Stimulated activated naive CD8-positive, alpha-beta T cell treated with anti-CD3 and anti-CD28 coated beads, Interleukin-15, amount 100 ng/mL, for 72 hours (primary cell): ENCODE measurements at places on chromosomes 13 and 19.
A peak's percentile ranks its signal among the peaks of the same experiment; 100 is the strongest.

- DNase-seq = no peak
Measured at GRCh38 chr19:41784312-41784711, 12.1 kb upstream of the CEACAM3 start.

- no peak for DNase-seq
Measured at GRCh38 chr19:31975461-31975860, 369.9 kb upstream of the ZNF507 start.

GRCh38 chr19:919199-920050 is 2.3 kb downstream of the KISS1R start:
- peak; percentile 54 for DNase-seq

- peak; percentile 50 for DNase-seq
Measured at GRCh38 chr13:27917121-27917947, 2.5 kb upstream of the PDX1 start.

- DNase-seq = no peak
Measured at GRCh38 chr13:77353995-77354394, 27.1 kb upstream of the MYCBP2 start.

GRCh38 chr19:18469069-18469846 is 31.3 kb upstream of the ISYNA1 start:
- DNase-seq = peak; percentile 57

DNA sequence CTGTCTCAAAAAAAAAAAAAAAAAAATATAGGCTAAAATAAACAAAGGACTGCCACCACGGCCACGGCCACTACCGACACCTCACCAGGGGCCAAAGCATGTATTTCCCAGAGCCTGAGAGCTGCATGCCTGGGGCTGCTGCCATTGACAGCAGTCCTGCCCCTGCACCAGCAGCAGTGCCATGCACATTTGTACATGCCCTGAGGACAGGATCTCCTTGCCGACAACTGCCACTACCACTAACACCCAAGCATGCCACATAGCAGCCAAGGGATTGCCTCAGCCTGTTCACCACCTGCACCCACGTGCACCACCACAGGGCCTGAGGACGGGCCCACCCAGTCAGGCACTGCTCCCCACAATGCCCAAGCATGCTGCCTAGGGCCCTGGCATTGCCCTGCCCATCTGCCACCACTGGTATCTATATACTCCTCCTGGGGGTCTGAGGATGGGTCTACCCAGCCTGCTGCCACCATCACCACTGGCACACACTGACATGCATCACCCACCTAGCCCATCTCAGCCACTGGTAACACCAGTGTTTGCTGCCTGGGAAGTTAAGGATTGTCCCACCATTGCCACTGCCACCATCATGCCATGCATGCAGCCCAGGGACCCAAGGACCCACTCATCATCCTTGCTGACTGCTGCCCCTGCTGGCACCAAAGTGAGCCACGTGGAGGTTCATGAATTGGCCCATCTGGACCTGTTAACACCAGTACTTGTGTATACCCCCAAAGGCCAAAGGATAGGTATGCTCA is 10.6 kb upstream of the NUP62 start:
- no peak for DNase-seq

- DNase-seq = no peak
Measured at GRCh38 chr19:13920524-13920923, 14.5 kb downstream of the CC2D1A start.

- DNase-seq = no peak
Measured at GRCh38 chr19:46925548-46925950, 64.8 kb downstream of the ARHGAP35 start.

DNA sequence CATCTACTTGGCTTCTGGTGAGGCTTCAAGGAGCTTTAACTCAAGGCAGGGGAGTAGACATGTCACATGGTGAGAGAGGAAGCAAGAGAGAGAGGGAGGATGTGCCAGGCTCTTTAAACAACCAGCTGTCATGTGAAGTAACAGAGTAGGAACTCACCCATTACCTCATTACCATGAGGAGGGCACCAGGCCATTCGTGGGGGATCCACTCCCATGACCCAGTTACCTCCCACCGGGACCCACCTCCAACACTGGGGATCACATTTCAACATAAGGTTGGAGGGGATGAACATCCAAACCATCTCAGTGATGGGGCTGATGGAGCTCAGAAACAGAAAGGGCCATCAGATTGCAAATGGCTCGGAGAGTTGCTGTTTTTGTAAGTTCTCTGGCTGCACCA is 12.9 kb downstream of the VSTM2B start:
- DNase-seq = no peak

DNA sequence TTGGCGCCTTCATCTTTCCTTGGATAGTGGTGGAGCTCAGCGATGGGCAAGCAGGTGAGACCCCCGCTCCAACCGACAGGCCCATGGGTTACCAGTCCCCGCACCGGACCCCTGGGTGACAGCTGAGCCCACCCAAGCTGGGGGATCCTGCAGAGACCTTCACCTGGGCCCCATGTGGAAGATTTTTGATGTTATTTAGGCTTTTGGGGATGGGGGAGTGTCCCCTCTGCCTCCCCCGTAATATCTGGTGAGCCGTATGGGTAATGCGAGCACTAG is 4.9 kb upstream of the LILRA5 start:
- DNase-seq = no peak

DNA sequence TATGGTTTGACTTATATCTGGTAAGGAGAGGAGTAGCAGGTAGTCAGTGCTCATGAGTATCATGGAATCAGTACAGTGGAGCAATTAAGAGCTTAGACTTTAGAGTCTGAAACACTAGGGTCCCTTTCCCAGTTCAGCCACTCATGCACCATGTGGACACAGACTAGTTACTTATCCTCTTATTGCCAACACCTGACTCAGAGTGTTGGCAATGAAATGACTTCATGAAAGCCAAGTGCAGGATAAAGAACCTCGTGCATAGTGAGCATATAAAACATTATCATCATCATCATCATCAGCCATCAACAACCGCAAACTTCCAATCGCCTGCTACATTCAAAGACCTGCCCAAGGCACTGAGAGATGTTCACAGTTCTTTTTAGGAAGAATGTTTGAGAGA is 164.2 kb downstream of the FOXO1 start:
- DNase-seq = no peak

- DNase-seq = no peak
Measured at GRCh38 chr13:40376296-40376849, 290.1 kb downstream of the FOXO1 start.

GRCh38 chr19:44626048-44626624 is 12.8 kb downstream of the IGSF23 start:
- no peak for DNase-seq

DNA sequence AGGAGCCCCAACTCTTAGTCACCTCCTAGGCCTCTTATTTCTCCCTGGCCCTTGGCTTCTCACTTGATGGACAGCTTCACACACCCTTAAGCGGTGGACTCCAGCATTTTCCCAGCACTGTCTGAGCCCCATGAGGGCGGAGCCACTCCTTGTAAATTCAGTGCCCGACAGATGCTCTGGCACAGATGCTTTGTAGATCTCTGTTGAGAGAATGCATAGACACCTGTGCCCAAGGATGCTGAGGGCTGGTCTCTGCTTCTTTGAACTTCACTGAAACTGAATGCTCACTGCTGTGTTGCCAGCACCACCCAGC is 3.3 kb downstream of the SYCN start:
- DNase-seq = no peak

- no peak for DNase-seq
Measured at GRCh38 chr13:113151745-113152690, 6.4 kb upstream of the PROZ start.

- DNase-seq = no peak
Measured at GRCh38 chr13:67736646-67737420, 506.7 kb upstream of the PCDH9 start.

GRCh38 chr19:51742789-51743188 is 8.9 kb downstream of the FPR1 start:
- DNase-seq = no peak

DNA sequence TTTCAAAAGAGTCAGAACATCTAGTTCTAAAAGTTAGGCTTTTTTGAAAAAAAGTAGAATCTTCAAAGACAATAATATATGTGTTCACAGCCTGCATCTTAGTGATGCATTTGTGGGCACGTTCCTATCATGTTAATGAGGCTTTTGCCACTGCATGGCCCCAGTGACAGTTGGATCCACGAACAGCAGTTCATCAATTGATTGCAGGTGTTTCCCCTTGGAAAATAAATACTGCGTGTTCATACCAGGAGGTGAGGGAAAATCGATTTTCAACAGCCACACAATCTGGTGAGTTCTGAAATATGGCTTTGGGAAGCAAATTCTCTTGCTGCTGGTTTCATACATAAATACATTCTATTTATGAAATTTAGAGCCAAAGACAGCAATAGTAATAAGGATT is 343.8 kb upstream of the SLC10A2 start:
- no peak for DNase-seq

GRCh38 chr13:109779876-109780510 is 6.4 kb downstream of the IRS2 start:
- no peak for DNase-seq

- DNase-seq = no peak
Measured at GRCh38 chr13:112623051-112623711, 35.2 kb upstream of the TUBGCP3 start.

- DNase-seq = no peak
Measured at GRCh38 chr13:39052944-39053343, 14.7 kb downstream of the NHLRC3 start.

- DNase-seq = no peak
Measured at GRCh38 chr13:106609116-106609515, 41.2 kb upstream of the ARGLU1 start.

DNA sequence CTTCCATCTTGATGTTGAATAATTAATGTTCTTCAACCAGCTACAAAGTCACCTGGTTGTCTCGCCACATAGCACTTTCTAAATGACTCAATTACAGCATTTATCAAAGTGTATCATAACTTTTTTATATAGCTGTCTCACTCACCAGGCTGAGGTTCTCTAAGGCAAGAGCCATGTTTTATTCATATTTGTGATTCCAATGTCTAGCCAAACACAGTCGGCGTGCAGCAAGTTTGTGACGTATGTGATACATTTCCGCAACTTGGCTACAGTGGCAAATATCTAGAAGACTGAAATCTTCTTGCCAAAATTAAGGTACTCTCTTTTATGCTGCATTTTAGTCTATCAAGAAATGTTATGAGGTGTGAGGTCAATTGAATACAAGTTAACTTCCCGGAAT is 94.2 kb upstream of the WASF3 start:
- no peak for DNase-seq

DNA sequence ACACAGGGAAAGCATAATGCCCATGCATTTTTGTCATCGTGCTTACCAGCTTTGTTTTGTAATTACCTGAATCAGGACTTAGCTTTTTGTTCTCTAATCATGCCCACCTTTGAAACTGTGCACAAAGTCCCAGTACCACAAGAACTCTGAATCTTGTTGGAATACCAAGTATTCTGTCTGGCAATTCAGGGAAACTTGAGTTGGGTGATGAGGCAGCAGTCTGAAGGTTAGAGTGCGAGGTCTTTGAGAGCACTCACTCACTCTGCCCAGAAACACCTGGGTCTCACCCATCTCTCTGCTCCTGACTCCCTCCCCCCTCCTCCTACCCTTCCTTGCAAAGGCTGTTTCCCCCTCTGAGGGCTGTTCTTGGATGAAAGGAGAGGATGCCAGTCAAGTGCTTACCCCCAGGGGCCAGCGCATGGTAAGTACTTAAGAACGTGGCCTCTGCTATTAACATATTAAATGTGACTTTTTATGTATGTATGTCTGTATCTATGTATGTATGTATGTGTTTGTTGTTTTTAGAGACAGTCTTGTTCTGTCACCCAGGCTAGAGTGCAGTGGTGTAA is 22.4 kb downstream of the SIPA1L3 start:
- no peak for DNase-seq

DNA sequence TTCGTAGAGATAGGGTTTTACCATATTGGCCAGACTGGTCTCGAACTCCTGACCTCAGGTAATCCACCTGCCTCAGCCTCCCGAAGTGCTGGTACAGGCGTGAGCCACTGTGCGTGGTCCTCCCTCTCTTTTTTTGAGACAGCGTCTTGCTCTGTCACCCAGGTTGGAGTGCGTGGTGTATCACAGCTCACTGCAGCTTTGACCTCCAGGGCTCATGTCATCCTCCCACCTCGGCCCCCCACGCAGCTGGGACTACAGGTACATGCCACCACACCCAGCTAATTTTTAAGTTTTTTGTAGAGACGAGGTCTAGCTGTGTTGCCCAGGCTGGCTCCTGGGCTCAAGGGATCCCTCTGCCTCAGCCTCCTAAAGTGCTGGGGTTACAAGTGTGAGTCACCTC is 18.2 kb downstream of the ZSCAN18 start:
- no peak for DNase-seq

DNA sequence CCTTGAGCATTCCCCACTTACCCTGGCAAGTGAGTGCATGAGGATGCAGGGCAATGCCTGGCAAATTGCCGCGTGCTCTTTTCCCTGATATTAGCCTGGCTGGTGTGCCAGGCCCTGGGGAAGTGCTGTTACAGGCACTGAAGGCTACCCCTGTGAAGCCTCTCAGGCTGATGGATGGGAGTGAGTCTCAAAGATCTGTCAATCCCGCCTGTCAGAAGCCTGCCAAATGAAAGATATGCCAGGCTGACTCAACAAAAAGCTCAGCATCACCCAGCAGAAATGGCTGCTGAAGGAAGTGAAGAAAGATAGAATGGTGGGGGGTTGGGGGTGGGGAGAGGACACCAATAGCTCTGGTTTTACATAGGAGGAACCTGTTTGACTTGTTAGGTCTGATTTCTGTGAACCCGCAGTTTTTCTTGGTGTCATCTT is 112.1 kb downstream of the LACC1 start:
- no peak for DNase-seq

DNA sequence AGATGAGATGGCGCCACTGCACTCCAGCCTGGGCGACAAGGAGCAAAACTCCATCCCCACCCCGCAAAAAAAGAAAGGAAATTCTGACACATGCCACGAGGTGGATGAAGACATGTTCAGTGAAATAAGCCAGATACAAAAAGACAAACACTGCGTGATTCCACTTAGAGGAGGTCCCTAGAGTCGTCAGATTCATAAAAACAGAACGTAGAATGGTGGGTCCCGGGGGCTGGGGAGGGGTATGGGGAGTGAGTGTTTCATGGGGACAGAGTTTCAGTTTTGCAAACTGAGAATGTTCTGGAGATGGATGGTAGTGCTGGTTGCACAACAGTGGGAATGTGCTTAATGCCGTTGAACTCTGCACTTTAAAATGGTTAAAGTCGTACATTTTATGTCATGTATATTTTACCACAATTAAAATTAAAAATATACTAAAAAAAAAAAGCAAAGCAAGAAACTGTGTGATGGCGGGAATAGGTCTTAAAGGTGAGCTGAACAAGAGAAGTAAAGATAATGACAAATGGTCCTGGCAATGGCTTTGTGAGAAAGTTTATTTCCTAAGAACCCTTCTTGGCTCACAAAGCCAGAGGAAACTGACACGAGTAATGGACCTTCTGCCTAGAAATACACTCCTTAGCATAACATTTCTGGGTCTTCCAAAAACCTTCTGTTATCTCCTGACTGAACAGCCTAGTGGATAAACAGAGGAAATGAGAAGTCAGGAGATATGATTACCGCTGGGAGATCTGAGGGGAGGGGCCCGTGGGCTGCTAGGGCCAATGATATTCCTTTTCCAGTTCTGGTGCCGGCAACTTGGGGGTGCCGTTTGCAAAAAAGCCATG is 4.2 kb upstream of the SPC24 start:
- no peak for DNase-seq
